ENCODE measurements at places on chromosomes 16 and 17.

GRCh38 chr17:63542218-63542545 is 8.1 kb upstream of the DCAF7 start:
- no peak for DNase-seq

- DNase-seq = no peak
Measured at GRCh38 chr16:55378616-55379015, 54.6 kb downstream of the IRX6 start.

- DNase-seq = no peak
Measured at GRCh38 chr17:45367216-45367615, 50.4 kb upstream of the MAP3K14 start.

DNA sequence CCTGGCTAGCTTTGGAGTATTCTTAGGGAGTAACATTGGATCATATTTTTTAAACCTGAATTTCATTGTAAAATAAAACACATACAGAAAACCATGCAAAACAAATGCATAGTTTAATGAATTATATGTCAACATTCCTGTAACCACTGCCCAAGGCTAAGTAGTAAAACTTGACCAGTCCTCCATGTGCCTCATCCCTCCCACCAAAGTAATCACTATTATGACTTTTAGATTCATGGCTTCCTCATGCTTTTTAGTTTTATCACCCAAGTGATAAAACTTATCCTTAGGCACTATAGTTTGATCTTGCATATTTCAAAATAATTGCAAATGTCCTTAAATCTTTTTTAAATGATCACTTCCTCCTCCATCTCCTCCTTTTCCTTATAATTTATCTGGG is 20.4 kb downstream of the PRKCA start:
- DNase-seq = no peak

GRCh38 chr16:1196494-1196893 is 28.6 kb downstream of the TPSG1 start:
- DNase-seq = no peak

DNA sequence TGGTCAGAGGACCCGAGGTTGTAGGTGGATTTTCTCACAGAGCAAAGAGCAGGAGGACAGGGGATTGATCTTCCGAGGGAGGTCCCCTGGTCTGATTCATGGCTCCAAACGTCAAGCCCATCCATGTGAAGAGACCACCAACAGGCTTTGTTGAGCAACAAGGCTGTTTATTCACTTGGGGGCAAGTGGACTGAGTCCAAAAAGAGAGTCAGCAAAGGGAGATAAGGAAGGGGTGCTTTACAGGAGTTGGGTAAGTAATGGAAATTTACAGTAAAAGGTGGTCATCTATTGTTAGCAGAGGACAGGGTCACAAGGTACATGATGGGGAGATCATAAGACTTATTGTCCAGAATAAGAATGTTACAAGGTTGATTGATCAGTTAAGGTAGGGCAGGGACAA is 2285.8 kb downstream of the TP53TG3F start:
- no peak for DNase-seq

DNA sequence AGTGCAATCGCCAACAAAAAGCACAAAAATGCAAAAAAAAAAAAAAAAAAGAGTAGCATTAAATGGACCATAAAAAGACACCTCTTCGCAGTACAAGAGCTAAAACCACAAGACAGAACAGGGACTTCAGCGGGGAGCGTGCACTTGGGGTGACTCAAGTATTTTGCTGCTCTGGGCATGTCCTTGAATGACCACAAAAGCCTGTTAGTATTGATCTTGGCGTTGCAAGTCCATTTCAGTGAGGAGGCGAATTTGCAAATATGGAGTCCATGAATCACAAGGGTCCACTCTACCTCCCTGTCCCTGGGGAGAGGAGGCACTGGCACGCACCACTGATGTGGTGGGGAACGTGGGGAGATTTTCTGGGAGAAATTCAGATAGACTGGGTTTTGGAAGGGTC is 78.9 kb downstream of the CNGB1 start:
- DNase-seq = no peak

DNA sequence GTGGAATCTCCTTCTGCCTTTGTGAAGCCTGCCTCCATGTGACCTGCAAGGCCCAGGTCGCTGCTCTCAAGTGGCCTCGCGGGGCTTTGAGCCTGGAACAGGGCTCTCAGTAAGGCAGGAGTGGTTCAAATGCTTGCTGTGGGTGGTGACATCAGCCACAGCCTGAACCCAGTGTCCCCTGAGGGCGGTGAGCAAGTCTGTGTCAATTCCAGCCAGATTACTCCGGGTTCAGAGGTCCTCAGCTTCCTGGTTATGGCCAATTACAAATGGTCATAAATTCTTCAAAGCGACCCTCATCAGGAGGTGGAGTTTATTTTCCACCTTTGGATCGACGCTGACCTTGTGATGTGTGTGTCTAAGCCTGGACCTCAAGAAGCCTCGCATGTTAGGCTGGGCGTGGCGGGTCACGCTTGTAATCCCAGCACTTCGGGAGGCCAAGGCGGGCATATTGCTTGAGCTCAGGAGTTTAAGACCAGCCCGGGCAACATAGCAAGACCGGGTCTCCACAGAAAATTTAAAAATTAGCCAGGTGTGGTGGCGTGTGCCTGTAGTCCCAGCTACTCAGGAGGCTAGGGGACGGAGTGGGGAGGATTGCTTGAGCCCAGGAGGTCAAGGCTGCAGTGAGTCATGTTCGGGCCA is 17.3 kb downstream of the LGALS3BP start:
- DNase-seq = no peak

- DNase-seq = no peak
Measured at GRCh38 chr17:64331366-64331765, 59.3 kb downstream of the PECAM1 start.

DNA sequence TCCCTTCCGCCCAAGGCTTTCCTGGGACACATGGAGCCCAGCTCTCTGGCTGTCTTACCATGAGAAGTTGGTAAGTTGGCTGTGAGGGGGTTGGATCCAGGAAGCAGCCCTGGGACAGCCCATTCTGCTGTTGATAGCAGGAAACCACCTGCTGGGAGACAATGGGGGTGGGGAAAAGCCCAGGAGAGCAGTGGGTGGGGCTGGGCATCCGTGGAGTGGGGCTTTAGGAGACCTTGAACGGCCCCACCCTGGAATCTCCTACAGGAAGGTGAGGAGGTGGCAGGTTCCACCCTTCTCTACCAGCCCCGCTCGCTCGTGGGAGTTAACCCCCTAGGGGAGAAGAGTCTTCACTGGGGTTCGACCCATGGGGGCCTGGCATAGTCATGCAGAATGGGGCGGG is 5.8 kb downstream of the TMEM92 start:
- no peak for DNase-seq

DNA sequence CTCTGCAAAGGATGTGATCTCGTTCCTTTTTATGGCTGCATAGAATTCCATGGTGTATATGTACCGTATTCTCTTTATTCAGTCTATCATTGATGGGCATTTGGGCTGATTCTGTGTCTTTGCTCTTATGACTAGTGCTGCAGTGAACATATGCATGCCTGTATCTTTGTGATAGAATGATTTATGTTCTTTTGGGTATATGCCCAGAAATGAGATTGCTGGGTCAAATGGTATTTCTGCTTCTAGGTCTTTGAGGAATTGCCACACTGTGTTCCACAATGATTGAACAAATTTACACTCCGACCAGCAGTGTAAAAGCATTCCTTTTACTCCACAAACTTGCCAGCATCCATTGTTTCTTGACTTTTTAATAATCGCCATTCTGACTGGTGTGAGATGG is 60.2 kb upstream of the ADORA2B start:
- DNase-seq = no peak

DNA sequence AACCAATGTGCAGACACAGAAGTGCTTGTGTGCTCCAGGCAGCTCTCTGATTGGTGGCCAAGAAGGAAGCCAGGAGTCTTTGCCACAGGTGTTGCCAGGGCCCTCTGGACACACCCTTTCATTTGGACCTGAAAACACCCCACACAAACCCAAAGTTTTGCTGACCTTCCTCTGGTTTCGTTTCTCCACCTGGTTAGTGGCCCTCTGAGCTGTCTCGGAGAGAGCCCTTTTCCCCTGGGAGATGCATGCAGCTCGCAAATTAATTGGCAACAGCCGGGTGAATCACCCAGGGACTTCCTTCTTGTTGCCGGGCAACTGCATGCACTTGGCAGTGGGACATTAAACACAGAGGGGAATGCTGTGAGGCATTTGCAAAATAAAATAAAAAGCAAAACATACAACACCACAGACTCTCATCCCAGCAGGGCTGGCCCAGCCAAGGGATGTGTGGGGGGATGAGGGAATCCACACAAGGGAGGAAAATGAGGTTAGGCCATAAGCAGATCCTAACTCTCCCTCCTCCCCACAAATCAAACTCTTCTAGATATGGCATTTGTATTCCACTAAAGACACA is 286.6 kb downstream of the SOX9 start:
- DNase-seq = no peak

DNA sequence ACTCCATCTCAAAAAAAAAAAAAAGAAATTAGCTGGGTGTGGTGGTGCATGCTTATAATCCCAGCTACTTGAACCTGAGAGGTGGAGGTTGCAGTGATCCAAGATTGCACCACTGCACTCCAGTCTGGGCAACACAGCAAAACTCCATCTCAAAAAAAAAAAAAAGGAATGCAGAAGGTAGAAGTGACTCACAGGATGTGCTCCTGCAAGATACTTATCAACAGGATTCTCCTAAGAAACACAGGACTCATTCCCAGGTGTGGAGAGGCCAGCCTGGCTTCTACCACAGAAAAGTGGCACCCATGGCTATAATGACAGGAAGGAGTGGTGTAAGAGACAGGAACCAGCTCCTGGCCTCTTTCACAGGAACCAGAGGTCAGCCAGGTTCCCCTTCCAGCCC is 13.8 kb downstream of the ELMO3 start:
- DNase-seq = no peak

DNA sequence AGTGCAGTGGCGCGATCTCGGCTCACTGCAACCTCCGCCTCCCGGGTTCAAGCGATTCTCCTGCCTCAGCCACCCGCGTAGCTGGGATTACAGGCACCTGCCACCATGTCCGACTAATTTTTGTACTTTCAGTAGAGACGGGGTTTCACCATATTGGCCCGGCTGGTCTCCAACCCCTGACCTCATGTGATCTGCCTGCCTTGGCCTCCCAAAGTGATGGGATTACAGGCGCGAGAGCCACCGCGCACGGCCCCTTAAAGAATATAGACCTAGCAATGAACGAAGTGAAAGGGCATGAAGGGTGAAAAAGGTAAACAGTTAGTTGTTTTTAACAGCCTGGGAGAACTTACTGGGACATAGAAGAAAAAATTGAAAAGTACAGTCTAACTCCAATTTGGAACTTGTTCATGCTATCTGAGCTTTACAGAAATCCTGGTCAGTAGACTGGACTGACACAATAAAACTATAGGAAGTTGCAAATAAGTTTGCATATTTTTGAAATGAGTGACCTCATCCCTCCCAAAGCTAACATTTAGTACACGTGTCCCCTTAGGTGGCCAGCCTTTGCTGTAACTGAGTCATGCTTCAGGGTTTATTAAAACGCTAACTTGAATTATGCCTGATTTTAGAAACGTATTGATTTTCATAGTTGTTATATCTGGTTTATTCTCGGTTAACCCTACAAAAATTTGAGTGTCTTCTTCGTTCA is 1.8 kb downstream of the COG1 start:
- DNase-seq = no peak

DNA sequence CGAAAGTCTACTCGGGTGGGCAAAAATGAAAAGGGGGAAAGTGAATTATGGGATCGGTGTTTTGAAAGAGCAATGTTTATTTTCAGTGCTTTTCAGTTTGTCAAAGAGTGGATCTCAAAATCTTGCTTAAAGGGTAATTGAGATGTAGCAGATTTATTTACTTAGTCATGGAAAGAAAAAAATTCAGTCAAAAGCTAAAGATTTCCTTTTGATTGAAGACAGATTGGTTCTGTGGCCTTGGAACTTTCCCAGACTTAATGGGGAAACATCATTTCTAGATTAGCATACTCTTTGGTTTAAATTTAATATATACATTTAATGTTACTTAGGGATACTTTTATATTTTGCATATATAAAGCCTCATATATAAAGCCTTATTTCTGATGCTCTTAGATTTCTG is 20.6 kb downstream of the PRKAR1A start:
- DNase-seq = no peak

DNA sequence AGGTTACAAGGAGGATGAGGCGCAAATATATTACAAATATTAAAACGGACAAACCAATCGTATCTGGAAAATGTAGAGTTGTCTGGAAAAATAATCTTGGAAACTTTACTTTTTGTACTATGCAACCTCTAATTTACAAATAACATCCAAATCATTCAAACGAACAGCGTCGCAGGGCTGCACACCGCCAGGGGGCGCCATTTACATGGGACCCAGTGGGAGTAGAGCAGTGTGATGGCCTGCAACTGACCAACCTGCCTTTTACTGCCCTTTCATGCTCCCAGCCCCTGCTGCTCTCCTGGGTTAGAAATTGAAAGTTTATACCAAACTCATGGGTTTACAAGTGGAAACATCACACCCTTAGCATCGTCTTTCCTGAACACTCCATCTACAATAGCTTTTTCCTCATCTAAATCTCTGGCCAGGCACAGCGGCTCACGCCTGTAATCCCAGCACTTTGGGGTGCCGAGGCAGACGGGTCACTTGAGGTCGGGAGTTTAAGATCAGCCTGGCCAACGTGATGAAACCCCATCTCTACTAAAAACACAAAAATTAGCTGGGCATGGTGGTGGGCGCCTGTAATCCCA is 10.0 kb downstream of the PITPNC1 start:
- no peak for DNase-seq

DNA sequence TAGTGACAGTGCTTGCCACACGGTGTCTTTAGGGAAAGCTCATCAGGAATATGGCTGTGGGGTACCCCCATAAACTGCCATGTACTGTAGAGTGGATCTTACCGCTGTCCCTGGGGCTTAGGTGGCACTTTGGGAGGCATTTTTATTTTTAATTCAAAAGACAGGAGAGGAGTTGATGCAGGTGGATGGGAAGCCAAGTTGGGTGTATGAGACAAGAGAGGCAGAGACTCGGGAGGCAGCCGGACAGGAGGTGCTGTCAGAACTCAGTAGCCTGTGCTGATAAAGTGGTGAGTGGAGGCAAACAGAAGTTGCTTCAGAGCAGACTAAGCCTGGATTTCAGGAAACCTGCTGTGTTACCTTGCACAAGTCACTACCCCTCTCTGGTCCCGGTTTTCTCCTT is 185.9 kb downstream of the TMEM132E start:
- no peak for DNase-seq

- DNase-seq = no peak
Measured at GRCh38 chr17:28849281-28849680, 5.5 kb upstream of the ERAL1 start.

GRCh38 chr17:81494626-81495377 is 17.8 kb downstream of the ACTG1 start:
- DNase-seq = no peak

Data from CMK (cell line).